ENCODE measurements at places on chromosomes 2 and 18. TPM values are rescaled to one million over a fixed set of nuclear protein-coding genes. Genes with fewer than 3 reads are reported as not detected.

The KCNK3 gene
- total RNA-seq = not detected

The ACTG2 gene
- not detected for total RNA-seq

The FEZ2 gene
- 5.9 TPM for total RNA-seq

DNA sequence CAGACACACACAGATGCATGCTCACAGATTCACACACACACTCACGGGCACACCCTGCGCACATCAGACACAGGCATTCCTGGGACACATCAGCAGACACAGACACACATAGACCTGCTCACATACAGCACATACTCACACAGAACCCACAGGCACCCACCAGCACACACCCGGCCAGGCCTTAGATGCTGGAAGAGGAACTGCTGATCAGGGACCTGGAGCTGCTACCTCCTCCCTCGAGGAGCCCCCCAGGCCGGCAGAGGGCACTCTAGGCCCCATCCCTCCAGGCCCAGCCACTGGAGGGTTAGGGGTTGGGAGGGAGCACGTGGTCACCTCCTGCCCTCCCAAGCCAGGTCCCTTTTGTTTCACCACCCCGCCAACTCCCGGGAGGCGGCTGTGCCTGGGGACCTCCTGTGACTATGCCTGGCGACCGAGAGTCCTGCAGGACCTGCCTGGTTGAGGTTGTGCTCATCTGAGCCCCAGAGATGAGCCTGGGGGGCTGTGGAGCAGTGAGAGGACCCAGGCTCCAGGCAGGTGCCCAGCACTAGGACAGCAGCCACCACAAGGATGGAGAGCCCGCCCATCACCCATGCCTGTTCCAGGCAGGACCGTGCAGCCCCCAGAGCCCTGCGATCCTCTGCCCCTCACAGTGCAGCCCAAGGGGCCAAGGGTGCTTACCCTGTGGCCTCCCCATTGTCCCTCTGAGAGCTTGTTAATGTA, 21.0 kb upstream of the PTMA start:
- peak; percentile 59 for DNase-seq

- DNase-seq = no peak
These were observed 136.7 kb downstream of the EML6 start for GRCh38 chr2:54859997-54860701.

DNA sequence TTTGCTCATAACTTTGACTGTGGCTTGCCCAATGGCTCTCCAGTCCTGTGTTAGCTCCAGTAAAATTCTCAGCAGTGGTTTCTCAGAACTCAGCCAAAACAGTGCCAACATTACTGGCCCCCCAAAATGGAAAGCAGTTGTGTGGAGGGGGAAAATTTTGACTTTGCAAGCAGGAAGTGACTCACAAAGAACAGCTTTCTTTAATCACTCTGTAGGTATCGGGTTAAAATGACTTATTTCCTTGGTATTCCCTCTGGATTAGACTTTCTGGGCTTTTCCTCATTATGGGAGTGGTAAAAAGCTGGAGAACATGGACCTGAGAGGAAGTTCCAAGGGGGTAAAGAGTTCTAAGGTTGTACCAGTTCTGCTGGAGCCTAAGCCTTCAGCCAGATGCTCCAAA, 175.7 kb upstream of the RND3 start:
- no peak for DNase-seq

- peak; percentile 43 for DNase-seq
These were observed 136.4 kb upstream of the COPS8 start for GRCh38 chr2:236949089-236949905.

Measured in CD8-positive, alpha-beta T cell (primary cell).